ENCODE measurements at places on chromosomes 5 and 9. TPM values are rescaled to one million over a fixed set of nuclear protein-coding genes. Genes with fewer than 3 reads are reported as not detected.

The PLEKHG4B gene
- total RNA-seq: 54.8 TPM

The COL23A1 gene
- 8.2 TPM for total RNA-seq

The EMB gene
- 40.0 TPM for total RNA-seq

The PTRH1 gene
- 15.1 TPM for total RNA-seq

The FLT4 gene
- 17.3 TPM for total RNA-seq

The FASTKD3 gene
- total RNA-seq: 13.5 TPM

The TMEM215 gene
- 1.2 TPM for total RNA-seq

The IFNA2 gene
- total RNA-seq: not detected

The IFNA7 gene
- total RNA-seq: not detected

The TMEM141 gene
- total RNA-seq: 71.4 TPM

The SLIT3 gene
- total RNA-seq: 0.59 TPM

The ADCY2 gene
- 74.9 TPM for total RNA-seq

The PTGES2 gene
- total RNA-seq: 124 TPM

The PHF24 gene
- total RNA-seq: 0.14 TPM

The CCNJL gene
- total RNA-seq: 29.2 TPM

The CLIC3 gene
- 0.56 TPM for total RNA-seq

The WNT8A gene
- total RNA-seq: not detected

The ABO gene
- 0.28 TPM for total RNA-seq

The NPR3 gene
- 0.07 TPM for total RNA-seq

The GRXCR2 gene
- total RNA-seq: not detected

The NTRK2 gene
- total RNA-seq: not detected

The NADK2 gene
- total RNA-seq: 11.8 TPM

The AQP7 gene
- not detected for total RNA-seq

The KIF4B gene
- total RNA-seq: not detected

The PDE6A gene
- not detected for total RNA-seq

The CTXN3 gene
- not detected for total RNA-seq

The FBXO10 gene
- total RNA-seq: 11.5 TPM

The CER1 gene
- 2.4 TPM for total RNA-seq

Measured in GM23338 (cell line).